DMS53 (cell line): ENCODE measurements at places on chromosomes 6 and 20.
A peak's percentile ranks its signal among the peaks of the same experiment; 100 is the strongest.

- DNase-seq, result no peak
These were observed 16.7 kb upstream of the ZFAND3 start for GRCh38 chr6:37802810-37803209.

DNA sequence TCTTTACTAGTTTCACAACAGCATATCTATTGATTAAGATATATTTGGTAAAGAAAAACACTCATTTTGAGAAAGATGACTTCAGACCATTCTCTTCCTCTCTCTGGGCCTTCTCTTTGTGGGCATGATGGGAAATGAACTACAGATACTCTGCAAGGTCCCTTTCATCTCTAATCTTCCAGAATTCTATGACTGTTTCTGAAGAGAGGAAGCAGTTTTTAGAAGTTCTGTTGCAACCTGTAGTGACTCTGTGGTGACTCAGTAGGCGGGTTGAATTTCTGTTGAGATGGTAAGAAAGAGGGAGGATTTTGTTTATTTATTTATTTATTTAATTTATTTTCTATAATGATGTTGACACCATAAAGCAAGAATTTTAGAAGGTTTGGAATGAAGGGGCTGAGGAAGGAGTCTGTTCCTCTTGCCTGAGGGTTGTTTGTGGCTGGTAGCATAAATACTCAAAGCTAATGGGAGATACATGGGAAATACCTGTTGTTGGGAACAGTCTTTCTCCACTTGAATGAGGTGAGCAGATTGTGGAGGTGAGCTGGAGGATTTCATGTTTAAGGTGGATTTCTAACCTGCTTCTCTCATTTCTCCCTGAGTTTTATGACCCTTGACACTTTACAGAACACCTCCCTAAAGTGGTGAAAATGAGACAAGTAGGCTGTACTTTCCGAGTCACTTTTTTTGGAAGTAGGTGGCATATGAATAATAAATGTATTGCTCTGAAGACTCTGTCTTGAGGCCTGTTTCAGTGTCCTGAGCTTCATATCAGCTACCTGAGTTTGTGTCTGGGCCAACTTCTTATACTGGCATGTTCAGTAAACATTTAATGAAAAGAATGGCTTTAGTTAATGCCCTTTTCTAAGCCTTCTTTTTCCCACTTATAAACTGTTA lies 15.0 kb downstream of the ACSS2 start:
- no peak for DNase-seq

DNA sequence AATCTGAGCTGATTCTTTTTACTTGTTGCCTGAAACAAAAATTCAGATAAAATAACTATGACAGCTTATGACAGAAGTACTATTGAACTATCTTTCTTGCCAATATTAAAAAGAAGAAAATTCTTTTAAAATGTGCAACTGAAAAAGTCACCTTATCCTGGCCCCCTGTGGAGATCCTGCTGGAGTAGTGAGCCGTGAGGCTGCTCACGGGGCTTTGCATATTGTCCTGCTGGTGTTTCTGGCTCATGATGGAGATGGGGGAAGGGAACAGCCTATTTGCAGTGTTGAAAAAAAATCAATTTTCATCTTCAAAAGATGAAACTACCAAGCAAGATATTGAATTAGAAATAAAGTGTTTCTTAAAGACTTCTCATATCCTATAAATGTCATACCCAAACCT lies 216.0 kb downstream of the SAMD5 start:
- no peak for DNase-seq

- peak; percentile 91 for DNase-seq
These were observed 170.4 kb downstream of the PHF3 start for GRCh38 chr6:63805808-63806572.

DNA sequence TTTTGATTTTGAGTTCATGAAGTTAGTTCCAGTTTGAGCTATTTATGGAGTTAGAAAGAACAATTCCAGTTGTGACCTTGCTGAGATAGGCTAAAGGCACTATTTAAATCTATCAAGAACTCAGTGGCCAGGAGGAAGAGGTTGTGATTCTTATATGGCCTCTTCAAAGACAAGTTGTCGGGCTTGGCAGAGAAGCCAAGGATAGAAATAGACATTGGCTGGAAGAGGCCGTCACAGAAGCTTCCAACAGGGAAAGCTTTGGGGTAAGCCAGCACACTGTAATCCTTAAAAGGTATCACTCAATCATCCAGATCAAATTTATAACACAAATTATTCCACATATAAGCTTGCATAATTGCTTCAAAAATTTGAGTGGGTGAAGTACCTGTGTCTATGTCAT lies 286.1 kb downstream of the SYNE1 start:
- no peak for DNase-seq

- DNase-seq, result peak; percentile 70
These were observed 25.1 kb downstream of the MYBL2 start for GRCh38 chr20:43691928-43692524.

- no peak for DNase-seq
These were observed 283.9 kb downstream of the SMOC2 start for GRCh38 chr6:168724669-168725570.

DNA sequence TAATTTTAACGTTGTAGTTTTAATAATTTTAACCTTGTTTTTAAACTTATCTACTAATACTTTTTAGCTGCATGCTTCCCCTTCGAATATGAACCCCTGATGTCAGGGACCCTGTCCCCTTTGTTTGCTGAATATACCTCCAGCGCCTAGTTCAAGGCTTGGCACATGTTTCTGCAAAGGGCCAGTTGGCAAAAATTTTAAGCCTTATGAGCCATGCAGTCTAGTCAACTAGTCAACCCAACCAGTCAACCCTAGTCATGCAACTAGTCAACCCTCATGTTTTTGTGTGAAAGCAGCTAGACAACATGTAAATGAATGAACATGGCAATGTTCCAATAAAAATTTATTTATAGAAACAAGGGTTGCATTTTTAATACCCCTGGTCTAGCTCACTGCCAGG lies 119.8 kb downstream of the BCAS1 start:
- DNase-seq, result no peak

- DNase-seq, result peak; percentile 85
These were observed 178.6 kb downstream of the PLCB1 start for GRCh38 chr20:8310618-8311017.

GRCh38 chr6:44696099-44696498 lies 308.6 kb downstream of the CDC5L start:
- no peak for DNase-seq
